ENCODE measurements at places on chromosomes 5 and 9.

GRCh38 chr5:175216991-175217390 is 227.0 kb downstream of the DRD1 start:
- DNase-seq, result no peak

DNA sequence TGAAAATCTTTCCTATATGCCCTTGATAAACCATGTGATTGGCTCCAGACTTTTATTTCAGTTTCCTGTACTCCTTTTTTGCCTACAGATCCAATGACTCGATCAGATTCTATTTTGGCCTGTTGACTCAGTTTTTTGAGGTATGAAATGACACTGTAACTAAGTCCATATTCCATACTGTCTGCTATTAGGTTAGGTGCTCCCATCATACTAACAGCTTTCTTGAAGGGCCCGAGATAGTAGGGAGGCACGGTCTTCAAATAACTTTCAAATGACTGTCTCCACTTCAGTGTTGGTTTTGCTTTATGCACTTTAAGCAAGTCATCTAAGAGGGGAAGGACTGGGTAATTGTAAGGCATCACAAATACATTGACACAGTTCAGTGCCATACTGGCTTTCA is 295.4 kb upstream of the DAB2 start:
- no peak for DNase-seq

GRCh38 chr9:118170032-118170955 is 466.1 kb downstream of the TLR4 start:
- DNase-seq, result peak; percentile 82

- DNase-seq, result no peak
Measured at GRCh38 chr9:91809581-91810285, 140.3 kb downstream of the ROR2 start.

GRCh38 chr9:78006734-78007133 is 24.9 kb downstream of the GNAQ start:
- DNase-seq, result no peak

DNA sequence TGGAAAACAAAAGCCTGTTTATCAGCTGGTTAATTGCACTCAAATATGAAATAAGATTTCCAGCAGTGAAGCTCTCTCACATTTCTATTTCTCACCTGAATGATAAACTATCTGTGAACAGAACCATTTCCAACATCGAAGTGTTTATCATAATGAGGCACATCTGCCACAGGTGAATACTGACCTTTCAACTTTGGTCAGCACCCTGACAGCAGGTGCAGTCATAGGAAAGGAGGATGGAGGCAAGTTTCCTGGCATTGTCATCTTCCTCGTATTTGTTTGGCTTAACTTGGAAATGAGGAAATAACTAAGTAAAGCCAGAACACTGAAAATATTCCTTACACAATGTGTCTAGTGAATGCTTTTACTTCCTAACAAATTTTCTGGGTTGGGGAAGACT is 716.4 kb downstream of the NR2F1-AS1 start:
- DNase-seq, result no peak

- no peak for DNase-seq
Measured at GRCh38 chr9:113580041-113580953, 116.8 kb downstream of the RGS3 start.

GRCh38 chr9:1340390-1340789 is 290.2 kb downstream of the DMRT2 start:
- no peak for DNase-seq

GRCh38 chr5:112475747-112476365 is 56.8 kb upstream of the EPB41L4A start:
- no peak for DNase-seq

DNA sequence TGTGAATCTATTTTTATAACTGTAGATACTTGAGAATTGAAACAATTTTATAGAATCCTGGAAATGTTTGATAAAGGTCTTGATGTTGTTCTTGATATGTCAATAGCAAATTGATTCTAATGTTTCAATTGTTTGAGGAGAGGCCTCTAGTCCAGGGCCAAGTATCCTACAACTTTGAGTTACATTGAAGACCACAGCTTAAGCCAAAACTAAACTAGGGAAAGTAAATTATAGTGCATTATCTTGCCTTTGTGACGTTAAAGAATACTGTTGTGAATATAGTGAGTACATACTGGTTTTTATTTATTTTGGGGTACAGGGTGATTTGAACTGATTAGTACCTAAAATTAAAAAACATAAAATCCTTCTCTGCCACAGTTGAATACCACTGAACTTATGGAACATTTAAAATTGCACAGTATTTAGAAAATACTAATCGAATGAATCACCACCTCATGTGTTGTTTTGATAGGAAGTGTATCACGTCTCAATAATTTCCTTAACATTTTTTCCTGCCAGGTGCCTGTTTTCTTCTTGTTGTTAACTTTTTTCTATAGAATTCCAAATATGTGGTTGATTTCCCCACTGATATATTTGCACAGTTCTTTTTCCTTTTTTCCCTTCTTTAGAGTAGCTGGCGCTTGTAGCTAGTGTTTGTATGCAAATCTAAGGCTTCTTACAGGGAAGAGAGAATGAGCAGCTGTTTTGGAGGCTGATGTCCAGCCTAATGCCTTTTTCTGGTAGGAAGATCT is 12.5 kb downstream of the ARHGEF28 start:
- DNase-seq, result no peak

DNA sequence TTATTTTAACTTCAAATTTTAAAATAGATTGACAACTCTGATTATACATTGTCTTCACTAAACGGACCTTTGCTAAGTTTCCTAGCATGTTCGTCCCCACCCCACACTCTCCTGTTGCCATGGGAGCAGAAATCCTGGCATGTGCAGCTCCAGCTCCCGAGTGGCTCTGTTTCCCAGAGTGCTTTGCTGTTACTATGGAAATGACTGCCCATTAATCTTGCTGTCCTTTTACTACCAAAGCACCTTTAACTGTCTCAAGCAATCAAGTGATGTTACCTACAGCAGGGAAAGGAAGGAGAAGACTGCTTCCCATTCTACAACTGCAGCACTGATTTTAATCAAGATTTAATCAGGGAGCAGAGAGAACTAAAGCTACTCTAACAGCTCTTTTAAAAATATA is 212.0 kb upstream of the KIF2A start:
- DNase-seq, result peak; percentile 86

GRCh38 chr5:54571462-54571861 is 53.9 kb downstream of the SNX18 start:
- DNase-seq, result no peak

DNA sequence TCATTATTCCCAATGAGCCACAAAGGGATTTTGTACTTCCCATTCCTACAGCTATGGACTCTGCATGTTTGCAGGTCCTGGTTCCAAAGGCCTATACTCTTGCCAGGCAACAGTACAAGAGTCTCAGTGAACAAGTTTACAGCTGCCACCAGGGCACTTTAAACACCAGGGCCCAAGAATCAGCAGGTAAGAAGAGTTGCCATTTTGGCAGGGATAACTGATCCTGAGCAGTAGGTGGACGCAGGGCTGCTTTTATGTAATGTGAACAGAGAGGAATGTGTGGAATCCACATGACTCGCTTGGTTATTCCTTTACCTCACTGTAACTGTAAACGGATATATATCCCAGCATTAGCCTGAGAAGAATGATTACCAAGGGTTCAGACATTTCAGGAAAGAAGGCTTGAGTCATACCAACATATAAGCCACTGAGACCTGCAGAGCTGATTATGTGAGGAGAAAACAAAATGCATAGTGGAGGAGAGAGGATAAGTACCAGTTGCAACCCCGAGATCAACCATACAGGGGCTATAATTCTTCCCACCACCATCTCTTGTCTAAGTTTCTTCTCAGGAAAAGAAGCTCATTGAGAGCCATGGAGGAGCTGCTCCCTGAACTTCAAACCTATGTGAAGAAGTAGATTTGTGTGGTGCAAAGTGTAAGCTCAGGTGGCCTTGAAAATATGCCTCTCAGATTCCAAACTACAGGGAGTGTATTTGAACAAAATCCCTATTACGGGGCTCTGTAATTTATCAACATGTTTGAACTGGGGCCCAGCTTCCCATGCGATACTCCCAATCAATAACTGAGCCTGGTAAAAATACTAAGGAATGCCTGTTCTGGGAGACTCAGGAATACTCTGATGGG is 24.6 kb downstream of the RAPGEF6 start:
- no peak for DNase-seq

GRCh38 chr5:126878085-126878484 is 101.1 kb downstream of the LMNB1 start:
- peak; percentile 13 for DNase-seq

- DNase-seq, result no peak
Measured at GRCh38 chr9:19939734-19940278, 151.0 kb upstream of the SLC24A2 start.

DNA sequence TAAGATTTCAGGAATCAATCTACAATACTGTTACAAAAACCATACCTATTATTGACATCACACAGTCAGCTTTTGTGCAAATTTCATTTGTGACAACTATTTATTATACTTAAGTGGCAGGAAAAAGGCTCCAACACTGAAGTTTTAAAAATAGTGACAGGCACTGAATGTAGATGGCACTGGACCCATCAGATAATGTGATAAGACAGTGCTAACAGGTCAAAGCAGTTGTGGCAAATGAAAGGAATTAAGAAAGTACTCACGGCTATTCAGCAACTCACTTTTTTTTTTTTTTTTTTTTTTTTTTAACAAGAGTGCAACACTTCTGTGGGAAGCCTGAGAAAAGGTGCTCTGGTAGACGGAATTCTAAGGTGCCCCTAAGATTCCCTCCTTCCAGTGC is 115.0 kb upstream of the MEF2C start:
- no peak for DNase-seq

GRCh38 chr5:180117000-180117725 is 45.6 kb upstream of the RNF130 start:
- no peak for DNase-seq

GRCh38 chr9:136576269-136576626 is 30.4 kb upstream of the NOTCH1 start:
- DNase-seq, result no peak

DNA sequence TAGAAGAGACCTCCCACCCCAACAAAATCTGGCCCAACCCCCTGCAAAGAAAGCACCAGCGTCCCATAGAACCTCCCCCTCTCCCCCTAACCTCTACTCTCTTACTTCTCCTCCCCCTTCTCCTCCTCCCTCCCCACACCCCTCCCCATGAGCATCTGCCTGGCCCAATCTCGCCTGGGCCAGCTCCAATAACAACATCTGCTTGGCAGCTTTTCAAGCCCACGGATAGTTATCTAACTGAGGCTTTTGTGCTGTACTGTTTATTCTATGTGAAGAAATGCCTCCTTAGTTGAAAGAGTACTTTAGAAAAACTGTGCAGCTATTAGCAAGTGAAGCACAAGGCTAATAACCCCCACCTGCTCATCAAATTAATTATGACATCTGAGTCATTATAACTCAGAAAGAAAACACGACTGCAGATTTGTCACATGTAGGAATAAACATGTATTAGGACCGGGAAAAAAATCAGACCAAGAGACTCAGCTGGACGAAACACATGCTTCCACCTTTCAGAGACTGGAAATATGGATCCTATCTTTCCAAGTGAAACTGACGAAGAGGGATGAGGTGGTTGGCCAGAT is 42.8 kb downstream of the NFIB start:
- DNase-seq, result peak; percentile 95

GRCh38 chr5:66704790-66705425 is 108.7 kb downstream of the MAST4 start:
- no peak for DNase-seq

DNA sequence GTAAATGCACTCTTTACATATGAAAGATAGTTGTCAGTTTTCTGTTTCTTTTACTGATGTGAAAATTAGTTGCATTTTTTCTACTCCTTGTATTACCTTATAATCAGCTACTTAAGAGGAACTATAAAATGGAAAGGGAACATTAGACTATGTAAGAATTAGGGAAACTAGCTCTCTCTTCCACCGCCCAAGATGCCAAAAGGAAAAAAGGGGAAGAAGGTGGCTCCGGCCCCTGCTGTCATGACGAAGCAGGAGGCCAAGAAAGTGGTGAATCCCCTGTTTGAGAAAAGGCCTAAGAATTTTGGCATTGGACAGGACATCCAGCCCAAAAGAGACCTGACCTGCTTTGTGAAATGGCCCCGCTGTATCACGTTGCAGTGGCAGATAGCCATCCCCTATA is 15.2 kb upstream of the HOMER1 start:
- DNase-seq, result no peak
